CD4-positive, alpha-beta T cell treated with Interleukin-6 at 100 ng/mL for 8 hours (primary cell): ENCODE measurements at places on chromosomes 3 and 15.

GRCh38 chr3:68667346-68667745 is 265.0 kb downstream of the TAFA4 start:
- DNase-seq, result no peak

GRCh38 chr3:29384640-29385039 is 103.8 kb downstream of the RBMS3 start:
- DNase-seq, result no peak

- DNase-seq, result no peak
These were observed 110.0 kb upstream of the MRPL3 start for GRCh38 chr3:131612745-131613144.

- no peak for DNase-seq
These were observed 743.8 kb upstream of the GBE1 start for GRCh38 chr3:82505079-82505756.

DNA sequence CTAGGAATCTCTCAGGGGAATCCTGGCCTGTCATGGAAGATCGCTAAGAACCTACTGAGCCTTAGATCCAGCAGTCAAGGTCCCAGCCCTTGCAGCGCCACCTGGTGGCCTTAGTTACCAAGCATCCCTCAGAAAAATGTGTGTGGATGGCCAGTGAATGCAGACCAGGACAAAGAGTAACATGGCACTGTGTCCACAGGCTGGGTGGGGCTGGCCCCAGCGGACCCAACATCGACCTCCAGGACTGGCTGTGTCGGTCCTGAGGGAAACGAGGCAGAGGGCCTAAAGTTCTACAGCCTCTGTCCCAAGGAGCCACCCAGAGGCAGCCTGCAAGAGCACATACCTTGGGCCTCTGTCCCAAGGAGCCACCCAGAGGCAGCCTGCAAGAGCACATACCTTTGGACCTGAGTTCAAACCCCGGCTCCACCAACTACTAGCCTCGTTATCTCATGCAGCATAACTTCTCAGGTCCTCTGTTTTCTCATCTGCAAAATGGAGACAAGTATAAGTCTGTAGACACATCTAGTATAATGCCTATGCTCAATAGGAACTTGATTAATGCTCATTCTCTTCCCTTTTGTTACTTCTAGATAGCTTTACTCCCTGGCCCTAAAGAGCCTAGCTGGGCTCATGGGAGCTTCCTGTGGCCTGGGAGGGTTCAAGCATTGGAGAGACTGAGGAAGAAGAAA is 57.5 kb upstream of the HERC1 start:
- peak; percentile 63 for DNase-seq

DNA sequence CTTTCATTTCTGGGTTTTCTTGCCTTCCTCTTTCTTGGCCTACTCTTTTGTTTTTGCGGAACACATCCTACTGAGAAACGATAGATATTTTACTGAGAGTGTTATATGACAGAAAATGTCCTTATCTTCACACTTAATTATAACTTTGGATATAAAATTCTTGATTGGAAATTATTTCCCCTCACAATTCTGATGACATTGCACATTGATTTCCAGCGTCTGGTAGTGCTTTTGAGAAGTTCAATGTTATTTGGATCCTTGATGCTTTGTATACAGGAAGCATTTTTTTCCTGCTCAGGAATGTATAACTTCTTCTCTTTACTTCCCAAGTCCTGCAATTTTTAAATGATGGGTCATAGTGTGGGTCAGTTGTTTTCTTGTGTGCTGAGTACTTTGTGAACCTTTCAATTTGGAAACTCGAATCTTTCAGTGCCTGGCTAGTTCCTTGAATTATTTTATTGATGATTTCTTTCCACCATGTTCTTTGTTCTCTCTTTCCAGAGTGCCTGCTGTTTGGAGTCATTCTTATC is 183.9 kb downstream of the PDCD6IP start:
- DNase-seq, result no peak

GRCh38 chr3:66350601-66351000 is 129.8 kb downstream of the SLC25A26 start:
- no peak for DNase-seq

- no peak for DNase-seq
These were observed 86.9 kb downstream of the DCLK3 start for GRCh38 chr3:36677331-36678007.

GRCh38 chr15:69299943-69300588 is 1.4 kb downstream of the PAQR5 start:
- no peak for DNase-seq

DNA sequence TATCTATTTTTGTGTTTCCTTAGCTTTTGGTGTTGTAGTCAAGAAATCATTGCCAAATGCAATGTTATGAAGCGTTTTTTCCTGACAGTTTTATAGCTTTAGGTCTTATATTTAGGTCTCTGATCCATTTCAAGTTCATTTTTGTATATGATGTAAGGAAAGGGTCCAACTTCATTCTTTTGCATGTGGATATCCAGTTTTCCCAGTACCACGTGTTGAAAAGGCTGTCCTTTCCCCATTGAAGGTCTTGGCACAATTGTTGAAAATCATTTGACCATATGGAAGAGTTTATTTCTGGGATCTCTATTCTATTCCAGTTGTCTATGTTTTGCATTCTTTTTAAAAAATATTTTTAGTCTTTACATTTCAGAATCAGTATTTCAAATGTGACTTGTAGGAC is 14.6 kb upstream of the SNRPN start:
- DNase-seq, result no peak

DNA sequence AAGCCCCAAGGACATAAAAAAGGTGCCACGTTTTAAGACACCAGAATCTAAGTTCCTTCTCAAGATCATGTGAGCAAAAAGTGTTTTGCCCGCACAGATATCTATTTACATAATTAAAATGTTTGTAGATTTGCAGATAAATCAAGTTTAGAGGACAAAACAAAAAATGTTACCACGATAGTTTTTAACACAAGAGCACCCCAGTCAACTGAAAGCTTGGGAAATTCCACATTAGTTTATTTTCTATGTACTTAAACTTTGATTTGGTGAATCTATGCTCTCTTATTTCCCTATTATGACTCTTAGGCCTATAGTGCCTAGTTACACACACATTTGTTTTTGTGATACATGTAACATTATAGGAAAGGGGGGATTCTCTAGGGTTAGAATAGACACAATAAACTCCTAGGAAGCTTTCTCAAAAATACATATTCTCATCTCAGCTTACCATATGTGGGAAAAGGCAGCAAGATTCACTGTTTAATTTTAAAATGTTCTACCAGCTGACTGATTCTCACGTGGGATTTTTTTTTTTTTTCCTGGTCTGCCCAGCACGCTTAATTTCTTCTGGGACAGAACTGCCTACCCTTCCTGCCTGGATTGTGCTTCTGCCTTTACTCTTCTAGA is 8.4 kb upstream of the LEKR1 start:
- no peak for DNase-seq

DNA sequence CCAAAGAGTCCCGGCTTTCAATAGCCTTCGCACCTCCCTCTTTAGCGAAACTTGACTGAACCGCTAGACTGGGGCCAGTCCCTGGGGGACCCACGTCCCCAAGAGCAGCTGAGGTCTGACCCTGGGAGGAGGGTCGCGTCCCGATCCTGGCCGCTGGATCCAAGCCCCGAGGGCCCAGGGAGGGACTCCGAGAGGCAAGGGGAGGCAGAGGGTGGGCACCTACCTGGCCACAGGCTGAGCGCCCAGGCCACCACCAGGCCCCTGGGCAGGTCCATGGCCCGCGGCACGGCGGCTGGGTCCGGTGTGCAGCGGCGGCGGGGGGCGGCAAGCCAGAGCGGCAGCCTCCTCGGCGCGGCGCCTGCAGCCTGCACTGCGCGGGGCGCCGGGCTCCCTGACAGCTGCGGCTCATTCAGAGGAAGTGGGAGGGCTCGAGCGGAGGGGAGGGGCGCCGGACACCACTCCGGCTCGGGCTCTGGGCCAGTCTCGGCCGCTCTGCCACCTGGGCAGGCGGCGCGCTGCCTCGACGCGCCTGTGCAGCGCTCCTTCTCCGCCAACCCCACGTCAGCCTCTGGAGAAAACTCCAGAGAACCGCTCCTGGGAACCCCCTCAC is at the start of gene ITGA11:
TSS of gene ITGA11 (minus strand) at position 372 of the 610 bp plus-strand sequence. CDS start at position 275, 97 bp downstream.
- DNase-seq, result no peak

DNA sequence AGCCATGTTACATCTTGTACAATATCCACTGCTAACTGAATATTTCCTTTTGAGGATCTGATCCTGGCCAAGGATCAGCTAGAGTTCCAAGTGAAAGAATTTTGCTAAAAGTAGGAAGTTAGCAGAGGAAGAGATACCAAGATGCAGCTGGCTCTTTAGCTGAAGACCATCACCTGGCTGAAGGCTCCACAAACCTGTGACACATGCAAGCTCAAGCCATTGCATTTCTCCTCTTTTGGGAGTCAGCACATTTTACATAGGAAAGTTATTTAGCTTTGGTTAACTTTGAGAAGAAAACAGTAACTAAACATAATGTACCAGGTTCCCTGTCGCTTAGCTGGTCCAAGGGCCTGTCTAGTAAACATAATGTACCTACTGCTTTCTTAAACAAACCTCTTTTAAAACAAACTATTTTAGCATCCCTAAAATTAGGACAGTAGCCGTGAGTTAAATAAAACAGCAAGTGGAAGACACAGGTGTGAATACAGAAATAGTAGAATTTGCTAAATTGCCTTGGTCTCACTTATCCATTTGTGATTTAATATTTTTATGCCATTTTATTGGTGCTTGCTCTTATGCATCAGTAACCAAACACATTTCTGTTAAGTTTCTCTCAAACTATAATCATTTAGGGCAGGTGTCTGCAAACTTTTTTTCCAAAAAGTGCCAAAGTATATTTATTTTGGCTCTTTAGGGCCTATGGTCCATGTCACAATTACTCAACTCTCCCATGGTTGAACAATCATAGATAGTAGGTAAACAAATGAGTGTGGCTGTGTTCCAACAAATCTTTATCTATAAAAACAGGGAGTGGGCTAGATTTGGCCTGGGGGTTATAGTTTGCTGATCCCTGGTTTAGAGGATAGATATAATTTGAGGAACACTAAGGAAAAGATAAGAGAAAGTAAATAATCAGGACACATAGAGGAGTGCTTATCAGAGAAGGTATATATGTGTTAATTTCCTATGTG is 11.2 kb downstream of the GCSAM start:
- DNase-seq, result no peak

- no peak for DNase-seq
These were observed 64.1 kb upstream of the HEG1 start for GRCh38 chr3:125119752-125120378.

- no peak for DNase-seq
These were observed 62.5 kb downstream of the ALCAM start for GRCh38 chr3:105429034-105429762.

DNA sequence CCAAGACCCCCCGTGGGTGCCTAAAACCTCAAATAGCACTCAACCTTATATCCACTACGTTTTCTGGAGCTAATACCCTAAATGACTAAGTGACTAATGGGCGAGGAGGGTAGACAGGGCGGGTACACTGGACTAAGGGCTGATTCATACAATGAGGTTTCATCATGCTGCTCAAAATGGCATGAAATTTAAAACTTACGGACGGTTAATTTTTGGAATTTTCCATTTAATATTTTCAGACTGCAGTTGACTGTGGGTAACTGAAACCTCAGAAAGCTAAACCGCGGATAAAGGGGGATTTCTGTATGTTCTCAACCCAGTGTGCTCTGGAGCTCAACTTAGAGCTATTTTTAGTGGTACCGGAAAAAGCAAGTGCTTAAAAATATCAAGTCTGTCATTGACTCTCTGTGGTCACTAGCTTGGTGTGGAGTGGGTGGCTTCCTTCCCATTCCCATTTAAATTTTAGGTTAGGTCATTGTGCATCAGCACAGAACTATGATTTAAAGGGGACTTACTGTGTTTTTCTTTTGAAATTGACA is 72.9 kb downstream of the LRRC28 start:
- DNase-seq, result no peak

- DNase-seq, result no peak
These were observed 35.9 kb downstream of the CCK start for GRCh38 chr3:42229942-42230688.

DNA sequence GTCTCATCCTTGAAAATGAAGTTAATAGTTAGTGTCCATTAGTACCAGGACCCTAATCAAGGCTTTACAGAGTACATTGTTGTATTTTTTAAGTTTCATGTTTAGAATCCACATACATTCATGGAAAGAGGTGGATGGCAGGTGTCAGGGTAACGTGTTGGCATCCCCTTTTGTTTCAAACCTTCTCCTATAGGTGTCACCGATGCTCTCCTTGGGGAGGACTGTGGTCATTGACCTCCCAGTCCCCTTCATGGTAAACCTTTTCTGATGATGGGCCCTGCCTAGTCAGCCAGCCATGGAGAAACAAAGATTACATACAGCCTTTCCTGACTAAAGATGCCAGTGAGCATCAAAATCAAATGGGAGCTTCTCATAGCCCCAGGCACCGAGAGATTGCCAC is 574.8 kb downstream of the AGBL1 start:
- no peak for DNase-seq

DNA sequence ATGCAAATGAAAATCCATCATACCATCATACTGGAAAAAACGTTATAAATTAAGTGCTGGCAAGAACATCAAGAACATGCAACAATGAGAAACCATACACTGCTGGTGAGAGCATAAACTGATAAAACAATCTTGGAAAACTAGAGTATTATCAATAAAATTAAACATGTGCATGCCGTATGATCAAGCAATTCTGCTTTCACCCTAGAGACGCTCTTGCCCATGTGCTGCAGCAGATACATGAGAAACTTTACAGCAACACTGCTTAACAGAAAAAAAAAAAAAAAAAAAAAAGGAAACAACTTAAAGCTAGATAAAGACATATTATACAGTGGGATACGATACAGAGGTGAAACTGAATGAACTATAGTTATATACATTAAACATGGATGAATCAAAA is 21.8 kb downstream of the SPG11 start:
- no peak for DNase-seq

DNA sequence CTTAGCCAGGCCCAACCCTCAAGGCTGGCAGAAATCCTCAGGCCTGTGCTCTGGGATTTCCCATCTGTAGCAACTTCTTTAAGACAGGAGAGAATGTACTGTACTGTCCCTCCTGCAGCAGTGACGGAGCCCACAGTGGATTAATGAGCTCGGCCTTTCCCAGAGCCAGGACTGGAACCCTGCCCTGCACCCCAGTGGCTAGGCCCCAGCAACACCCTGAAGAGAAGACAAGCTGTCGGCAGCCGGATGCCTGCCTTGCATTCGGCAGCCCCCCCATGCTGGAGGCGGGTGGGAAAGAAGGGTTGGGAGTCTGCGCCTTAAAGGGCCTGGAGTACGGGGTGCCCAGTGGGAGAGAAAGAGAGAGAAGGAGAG is 32.0 kb downstream of the KLHL25 start:
- DNase-seq, result no peak

DNA sequence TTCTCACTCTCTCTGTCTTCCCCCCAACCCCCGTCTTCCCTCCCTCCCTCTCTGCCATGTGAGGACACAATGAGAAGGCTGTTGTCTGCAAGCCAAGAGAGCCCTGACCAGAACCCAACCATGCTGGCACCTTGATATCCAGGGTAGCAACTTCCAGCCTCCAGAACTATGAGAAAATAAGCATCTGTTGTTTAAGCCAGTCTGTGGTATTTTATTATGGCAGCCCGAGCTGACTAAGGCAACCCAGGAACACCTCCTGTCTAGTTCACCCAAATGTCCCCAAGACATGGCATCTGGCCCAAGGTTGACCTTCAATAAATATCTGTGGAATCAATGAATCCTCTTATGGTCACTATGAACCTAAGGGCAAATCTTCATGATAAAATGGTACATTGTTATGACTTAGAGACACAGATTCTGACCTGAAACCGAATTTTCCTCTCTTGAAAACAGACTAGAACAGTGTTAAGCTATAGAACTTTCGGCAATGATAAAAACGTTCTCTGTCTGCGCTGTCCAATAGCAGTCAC is 26.5 kb downstream of the RFTN1 start:
- no peak for DNase-seq
